ENCODE measurements at places on chromosomes 12 and 14.

GRCh38 chr14:105368426-105368825, 29.9 kb upstream of the TEX22 start:
- DNase-seq, result no peak

DNA sequence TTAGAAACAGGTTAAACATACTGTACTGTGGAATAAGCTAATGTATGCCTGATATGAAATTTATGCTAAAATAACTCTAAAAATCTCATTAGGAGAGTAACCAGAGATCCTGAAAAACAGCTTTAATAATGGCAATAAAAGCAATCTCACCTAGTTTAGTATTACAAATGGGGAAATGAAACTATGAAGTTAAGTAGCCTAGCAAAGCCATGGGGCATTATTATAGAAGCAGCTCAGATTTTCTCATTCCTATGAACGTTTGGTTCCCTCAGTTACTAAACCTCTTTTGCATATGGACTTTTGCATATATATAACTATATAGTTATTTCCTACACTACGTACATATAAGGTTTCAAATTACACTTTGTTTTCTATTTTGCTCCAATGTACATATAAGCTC, 25.0 kb upstream of the APPL2 start:
- DNase-seq, result no peak

DNA sequence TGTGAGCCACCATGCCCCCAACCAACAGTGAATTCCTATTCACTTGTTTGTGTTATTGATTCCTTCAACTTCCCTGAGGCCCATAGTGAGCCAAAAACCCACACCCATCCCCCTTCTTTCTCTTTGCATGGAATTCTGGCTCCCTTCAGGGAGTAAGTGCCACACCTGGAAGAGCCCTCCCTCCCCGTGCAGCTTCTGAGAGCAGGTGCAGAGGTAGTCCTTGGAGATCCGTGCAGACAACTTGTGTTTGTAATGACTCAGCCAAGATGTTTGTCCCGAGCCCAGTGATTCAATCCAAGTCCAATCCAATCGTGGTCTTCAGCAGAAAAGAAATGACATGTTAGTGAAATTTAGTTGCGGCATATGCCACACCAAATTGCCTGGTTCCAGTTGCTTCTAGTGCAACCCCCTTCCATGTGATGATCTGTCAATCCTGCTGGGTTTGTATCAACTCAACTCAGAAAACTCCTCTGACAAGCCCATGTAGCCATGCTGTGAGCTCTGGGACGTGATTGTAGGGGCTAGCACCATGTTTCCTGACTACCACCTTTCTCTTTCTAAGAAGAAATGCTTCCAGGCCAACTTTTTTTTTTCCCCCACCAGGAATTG, 27.5 kb downstream of the GPRC5A start:
- DNase-seq, result no peak

GRCh38 chr14:55000381-55000780, 26.5 kb downstream of the WDHD1 start:
- DNase-seq, result no peak

DNA sequence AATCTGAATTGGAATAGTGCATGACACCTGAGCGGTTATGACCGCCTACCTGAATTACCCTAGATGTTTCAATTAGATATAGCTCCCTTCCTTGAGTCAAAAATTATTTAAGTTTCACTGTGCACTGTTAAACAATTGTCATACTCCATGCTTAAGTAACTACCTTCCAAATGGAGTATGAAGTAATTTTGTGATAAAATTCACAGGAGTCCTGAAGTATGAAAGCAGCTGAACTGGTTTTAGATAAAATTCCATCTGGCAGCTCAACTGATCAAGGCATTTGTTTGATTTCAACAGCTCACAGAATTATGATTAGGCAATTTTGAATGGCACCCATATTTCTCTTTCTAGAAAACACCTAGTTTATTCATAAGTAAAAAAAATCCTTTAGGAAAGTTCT, 19.5 kb downstream of the PRICKLE1 start:
- DNase-seq, result no peak

DNA sequence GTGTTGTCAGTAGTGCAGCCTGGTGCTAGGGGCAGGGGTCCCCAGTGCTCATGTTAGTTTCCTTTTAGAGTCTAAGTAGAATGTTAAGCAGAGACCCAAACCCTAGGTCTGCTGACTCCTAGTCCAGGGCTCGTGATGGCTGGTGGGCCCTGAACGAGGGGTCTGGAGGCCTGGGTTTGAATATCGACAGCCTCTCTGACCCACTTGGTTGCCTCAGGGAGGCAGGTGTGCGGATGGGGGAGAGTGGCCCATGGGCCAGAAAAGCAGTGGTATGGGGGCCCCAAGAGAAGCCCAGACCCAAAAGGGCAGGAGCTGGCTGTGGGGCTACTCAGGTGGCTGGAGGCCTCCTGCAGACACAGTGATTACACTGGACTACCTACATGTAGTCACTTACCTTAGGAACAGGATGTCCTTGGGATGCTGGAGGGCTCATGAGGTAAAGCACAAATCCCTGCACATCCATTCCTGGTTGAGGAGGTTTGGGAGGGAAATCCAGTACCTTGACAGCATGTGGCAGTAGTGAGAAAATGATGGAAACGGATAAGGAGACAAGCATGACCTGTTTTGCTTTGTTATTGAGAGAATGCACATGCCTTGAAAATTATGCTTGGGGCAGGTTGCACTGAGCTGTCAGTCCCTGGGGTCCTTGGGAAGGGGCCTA, 1.7 kb upstream of the SLC25A29 start:
- DNase-seq, result no peak

DNA sequence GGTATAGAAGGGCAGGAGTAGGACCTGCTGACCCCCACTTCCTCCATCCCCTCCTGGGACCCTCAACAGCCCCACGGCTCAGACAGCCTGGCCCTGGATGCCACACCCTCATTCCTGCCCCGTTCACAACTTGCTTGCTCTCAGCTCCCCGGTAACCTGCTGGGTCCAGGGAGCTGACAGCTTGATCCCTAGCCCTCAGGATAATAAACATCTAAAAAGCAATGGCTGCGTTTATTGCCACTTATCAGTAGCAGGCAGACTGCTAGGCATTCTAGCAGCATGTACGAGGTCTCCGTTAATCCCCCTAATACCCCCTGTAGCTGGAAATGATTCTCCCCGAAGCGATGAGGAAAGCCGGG, 24.3 kb upstream of the RPLP0 start:
- no peak for DNase-seq

GRCh38 chr12:27969624-27970400, 2.7 kb downstream of the PTHLH start:
- DNase-seq, result peak; percentile 11

- no peak for DNase-seq
Observed at GRCh38 chr14:103686831-103687485, 28.3 kb downstream of the XRCC3 start.

DNA sequence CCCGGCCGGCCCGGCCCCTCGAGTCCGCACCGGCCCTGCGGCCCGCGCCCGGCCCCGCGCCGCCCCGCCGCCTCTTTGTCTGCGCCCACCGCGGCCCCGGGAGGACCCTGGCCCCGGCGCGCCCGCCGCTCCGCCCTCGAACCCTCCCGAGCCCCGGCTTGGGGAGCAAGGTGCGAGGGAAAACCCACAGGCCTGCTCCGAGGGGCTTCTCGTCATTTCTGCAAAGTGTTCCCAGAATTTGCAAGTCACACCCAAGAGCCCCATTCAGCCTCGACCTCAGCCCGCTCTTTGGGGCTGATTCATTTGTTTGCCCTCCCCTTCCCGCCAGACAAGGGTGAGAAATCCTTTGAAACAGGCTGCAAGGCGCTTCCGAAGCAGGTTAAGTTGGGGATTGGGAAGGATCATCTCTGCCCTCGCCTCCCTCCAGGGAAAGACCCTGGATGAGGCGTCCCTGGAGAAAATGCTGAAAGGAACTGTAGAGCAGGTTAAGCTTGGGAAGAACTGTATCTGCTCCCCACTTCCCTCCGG, 325 bp upstream of the CLIP1 start:
- DNase-seq, result peak; percentile 23

GRCh38 chr14:20613094-20614037, 22.2 kb upstream of the RNASE12 start:
- DNase-seq, result peak; percentile 78

DNA sequence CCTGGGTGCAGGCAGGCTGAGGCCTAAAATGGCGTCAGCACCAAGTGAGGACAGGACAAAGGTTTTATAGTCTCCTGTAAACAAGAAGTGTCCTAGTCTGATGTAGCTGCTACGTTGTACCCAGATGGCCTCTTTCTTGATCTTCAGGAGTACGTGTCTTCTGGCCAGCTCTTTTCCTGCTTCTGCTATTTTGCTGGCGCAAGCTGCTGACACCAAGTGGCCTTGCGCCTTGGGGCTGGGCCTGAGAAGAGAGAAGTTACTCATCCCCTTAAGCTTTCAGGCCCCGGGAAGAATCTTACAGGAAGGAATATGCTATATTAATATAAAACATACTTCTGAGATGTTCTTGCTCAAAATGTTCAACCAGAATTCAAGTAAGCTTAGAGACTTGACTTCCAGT, 605.2 kb downstream of the GALC start:
- DNase-seq, result no peak

DNA sequence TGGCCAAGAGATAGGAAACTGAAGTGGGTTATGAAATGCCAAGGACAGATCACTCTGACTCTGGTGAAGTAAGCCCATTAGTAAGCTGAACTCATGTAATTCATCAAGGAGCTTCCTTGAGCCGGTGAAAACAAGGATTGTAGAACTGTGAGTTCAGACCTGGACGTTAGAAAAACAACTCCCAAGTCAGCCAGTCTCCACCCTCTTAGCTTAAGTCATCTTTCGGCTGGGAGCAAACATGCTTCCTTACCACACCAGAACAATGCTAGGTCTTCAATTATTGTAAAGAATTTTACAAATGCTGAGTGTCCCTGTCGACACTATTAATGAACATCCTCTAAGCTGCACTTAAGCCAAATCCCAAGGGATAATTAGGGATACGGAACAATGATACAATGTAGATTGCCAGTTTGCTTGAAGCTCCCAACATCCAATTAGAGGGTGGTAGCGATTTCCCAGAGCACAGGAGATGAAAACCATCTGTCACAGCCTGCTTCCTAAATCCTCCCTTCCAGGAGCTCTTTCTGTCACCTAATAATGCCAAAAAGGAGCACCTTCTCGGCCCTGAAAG, 45.7 kb upstream of the VASH1 start:
- no peak for DNase-seq

GRCh38 chr12:92010853-92011701, 134.6 kb downstream of the BTG1 start:
- no peak for DNase-seq

GRCh38 chr14:84584511-84584910, 945.4 kb upstream of the FLRT2 start:
- no peak for DNase-seq

DNA sequence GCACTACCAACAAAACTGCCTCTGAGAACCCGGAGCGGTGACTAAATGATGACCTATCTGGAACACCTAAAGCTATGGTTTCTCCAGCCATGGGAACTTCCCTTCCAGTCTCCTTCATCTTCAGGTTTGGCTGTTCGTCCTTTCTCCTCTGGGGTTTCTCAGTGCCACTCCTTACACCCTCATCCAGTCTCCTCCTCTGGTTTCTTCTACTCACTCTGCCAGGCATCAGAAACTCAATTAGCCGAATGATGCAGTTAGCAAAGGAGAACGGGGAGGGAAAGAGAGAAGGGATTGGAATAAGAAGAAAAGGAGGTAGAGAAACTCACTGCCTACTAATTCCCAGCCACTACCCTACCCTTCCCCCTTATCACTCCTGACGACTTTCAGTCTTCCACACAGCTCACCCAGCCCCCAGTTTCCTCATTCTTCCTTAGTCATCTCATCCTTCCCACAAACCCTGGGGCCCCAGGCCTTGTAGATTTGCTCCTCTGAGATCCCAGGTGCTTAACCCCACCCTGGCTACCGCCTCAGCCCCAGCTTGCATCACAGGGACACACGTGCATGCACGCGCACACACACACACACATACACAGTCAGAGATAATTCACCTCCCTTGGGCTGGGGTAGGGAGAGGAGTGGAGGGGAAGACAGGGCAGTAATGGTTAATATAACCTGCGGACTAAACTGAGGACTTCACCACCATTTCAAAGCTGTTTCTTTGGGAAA, 13.0 kb downstream of the FGD6 start:
- DNase-seq, result no peak
